RPMI7951 (cell line): ENCODE measurements at places on chromosomes 6 and 20. TPM values are rescaled to one million over a fixed set of nuclear protein-coding genes. Genes with fewer than 3 reads are reported as not detected.

DNA sequence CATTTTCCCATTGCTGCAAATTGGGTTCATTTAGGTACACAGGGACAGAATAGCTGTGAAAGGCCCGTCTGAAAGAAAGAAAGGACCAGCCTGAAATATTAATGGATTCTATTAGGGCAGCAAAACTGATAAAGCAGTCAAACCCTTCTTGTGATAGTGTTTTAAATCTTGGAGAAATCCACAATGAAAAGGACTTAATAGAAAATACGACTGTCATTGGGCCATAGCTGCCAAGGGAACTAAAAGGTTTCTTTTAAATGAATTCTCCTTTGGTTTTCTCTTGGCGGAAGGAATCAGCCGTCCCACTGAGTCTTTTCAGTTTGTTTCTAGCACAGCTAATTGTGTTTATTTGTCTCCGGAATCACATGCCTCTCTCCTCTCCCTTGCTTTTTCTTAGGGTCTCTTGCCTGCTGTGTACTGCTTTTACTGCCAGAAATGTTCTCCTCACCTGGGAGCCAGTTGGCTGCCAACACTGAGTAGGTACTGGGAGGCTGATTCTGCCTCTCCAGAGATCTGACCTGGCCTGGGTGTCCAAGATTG lies 11.3 kb downstream of the PAQR8 start:
- DNase-seq: no peak

DNA sequence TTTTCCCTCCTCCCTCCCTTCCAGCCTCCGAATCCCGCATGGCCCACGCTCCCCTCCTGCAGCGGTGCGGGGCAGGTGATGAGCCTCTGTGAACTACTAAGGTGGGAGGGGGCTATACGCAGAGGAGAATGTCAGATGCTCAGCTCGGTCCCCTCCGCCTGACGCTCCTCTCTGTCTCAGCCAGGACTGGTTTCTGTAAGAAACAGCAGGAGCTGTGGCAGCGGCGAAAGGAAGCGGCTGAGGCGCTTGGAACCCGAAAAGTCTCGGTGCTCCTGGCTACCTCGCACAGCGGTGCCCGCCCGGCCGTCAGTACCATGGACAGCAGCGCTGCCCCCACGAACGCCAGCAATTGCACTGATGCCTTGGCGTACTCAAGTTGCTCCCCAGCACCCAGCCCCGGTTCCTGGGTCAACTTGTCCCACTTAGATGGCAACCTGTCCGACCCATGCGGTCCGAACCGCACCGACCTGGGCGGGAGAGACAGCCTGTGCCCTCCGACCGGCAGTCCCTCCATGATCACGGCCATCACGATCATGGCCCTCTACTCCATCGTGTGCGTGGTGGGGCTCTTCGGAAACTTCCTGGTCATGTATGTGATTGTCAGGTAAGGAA lies at the start of gene OPRM1:
Gene OPRM1, plus strand, starts transcription at position 10 of the 612 bp plus-strand sequence. Its CDS starts 305 bp downstream, at position 315.
- peak; percentile 5 for DNase-seq

DNA sequence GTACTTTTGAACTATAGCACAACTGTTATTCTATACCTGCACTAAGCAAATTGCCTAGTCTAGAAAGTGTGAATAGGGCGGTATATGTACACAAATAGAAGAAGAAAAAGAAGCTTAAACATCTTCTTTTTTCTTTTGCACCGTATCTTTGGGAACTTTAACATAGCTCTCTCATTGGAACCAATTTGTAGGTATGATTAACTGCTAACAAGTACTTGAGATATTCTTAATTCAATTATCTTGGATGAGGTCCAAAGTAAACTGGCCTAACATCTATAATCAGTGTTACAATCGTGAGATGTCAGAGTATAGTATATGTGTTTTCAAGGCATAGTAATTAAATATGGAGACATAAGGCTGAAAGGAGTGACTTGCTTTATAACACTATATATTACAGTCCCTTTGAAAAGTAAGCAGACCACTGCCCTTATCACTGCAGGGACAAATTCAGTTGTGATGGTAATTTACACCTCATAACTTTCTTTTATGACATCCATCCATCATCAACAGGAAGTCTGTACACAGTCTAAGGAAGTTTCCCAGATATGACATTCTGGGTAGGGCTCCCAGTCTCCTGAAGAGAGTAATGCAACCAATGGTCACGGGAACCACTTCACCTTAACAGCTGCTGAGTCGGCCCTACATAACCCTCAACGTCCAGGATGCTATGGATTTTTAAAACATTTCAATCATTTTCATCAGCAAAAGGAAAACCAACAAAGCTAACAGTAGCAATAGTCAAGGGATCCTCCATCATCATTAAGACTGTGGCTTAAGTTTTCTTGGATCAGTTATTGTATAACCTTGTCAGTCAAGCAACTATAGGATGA lies 37.6 kb downstream of the NKAIN2 start:
- DNase-seq: no peak

- DNase-seq: no peak
Measured at GRCh38 chr6:131015025-131015591, 47.9 kb downstream of the EPB41L2 start.

- peak; percentile 97 for DNase-seq
Measured at GRCh38 chr6:30744054-30744805, at the start of gene IER3. TSS of gene IER3 (minus strand) at chr6:30744547. CDS start at chr6:30744518, 29 bp downstream.

BPIFB2 gene
- not detected in 2 replicates for total RNA-seq

HEBP2 gene
- 24.8 and 37.3 TPM in 2 replicates for total RNA-seq

DNA sequence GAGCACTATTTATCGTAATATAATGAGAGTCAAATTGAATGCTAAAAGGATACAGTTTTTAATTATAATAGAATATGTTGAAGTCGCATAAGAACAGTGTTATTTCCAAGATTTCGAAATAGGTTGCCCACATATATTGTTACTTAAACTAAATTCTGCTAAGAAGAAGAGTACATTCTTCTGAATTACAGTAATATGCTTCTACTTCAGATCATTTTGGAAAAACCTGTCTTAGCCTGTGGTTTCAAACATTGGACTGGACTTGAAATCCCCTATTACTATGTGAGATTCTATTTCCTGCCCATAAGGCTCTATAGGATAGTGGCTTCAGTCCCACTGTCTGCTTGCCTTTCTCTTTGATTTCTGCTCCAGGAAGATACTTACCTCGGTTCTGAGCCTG lies 137.2 kb downstream of the B3GAT2 start:
- no peak for DNase-seq

SOX18 gene
- total RNA-seq: 0.12 and 0.20 TPM in 2 replicates

DNA sequence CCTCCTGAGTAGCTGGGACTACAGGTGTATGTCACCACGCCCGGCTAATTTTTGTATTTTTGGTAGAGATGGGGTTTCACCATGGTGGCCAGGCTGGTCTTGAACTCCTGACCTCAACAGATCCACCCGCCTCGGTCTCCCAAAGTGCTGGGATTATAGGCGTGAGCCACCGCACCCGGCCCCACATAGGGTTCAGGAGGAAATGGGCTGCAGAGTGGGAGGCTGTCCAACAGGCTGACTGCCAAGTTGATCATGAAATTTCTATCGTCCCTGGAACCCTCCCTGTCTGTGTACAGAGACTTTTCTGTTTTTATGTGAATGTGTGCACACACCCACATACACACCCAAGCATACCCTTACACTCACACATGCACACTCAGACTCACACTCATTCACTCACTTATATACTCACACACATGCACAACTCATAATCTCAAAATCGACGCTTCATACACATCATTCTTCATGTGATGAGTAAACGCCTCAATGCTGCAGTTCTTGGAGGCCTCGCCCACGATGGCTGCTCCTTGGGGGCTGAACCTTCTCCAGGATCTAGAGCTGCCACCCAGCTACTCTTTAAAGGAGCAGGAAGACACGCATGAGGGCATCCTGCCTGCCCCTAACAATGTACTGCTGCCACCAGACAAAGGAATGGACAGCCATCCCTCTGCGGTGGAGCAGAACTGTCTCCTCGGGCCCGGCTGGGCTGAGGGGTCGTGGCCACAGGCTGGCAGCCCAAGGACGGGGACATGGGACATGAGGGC lies 35.6 kb downstream of the SUN5 start:
- no peak for DNase-seq

TRIM40 gene
- total RNA-seq: not detected in 2 replicates

E2F1 gene
- total RNA-seq: 28.7 and 33.3 TPM in 2 replicates

DNA sequence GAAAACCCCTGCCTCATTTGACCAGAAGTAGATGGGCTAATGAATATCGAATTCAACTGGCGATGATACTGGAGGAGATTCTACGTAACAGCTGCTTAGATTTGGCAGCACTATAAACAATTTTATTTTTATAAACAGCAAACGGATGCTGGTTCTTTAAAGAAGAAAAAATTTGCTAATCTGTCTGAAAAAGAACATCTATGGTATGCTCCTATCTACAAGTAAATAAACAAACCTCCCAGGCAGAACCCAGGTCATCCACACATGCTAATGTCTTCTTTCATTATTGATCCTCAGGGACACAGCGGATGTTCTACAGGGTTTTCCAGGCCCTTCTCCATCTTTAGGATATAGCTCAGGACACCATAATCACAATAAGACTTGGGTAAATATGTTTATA lies 291.3 kb downstream of the ALDH8A1 start:
- DNase-seq: no peak

GRCh38 chr20:19777315-19777714 lies 19.3 kb downstream of the RIN2 start:
- no peak for DNase-seq

HCRTR2 gene
- 0.20 and 0.24 TPM in 2 replicates for total RNA-seq

DNA sequence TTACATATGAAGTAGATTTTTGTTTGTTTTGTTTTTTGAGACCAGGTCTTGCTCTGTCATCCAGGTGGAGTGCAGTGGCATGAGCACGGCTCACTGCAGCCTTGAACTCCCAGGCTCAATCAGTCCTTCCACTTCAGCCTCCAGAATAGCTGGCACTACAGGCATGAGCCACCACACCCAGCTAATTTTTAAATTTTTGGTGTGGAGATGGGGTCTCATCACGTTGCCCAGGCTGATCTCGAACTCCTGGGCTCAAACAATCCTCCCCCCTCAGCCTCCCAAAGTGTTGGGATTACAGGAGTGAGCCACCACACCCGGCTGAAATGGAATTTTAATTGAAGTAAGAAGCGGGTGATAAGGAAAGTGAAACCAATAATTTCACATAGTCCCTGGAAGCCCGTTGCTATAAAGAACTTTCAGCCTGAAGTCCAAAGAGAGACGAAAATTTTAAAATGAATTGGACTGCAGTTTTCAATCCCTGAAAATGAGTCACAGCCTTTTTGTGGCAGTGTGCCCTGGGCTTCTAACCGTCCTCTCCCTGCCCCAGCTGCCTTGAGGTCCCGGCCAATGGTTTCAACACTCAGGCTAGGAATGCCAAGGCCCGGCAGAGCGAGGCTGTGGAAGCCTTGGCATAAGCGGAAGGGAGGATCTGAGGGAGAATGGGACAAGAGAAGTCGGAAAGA lies 757 bp downstream of the RAET1E start:
- peak; percentile 96 for DNase-seq

GCNT2 gene
- total RNA-seq: 6.2 and 7.9 TPM in 2 replicates

DNA sequence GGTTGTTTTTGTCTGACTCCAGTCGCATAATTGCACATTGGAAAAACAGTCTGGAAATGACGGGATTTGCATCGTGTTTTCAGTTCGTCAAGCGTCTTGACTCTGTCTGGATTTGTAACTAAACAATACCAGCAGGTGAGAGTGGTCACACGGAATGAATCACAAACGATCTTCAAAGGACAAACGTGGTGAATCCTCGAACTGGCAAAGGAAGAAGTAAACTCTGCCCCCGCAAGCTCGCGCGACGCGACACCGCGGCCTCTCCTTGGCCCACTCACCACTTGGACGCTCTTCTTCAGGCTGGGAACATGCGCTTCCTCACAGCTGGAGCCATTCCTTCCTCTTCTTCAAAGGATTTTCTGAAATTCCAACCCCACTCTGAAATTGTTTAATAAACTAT lies 352.6 kb downstream of the THBS2 start:
- DNase-seq: no peak

GRCh38 chr6:62612471-62612870 lies 326.4 kb upstream of the KHDRBS2 start:
- no peak for DNase-seq

- DNase-seq: peak; percentile 100
Measured at GRCh38 chr20:1415667-1416468, 23.0 kb upstream of the FKBP1A start.

- DNase-seq: no peak
Measured at GRCh38 chr6:144478483-144478882, 193.3 kb downstream of the UTRN start.

CST4 gene
- not detected in 2 replicates for total RNA-seq

- no peak for DNase-seq
Measured at GRCh38 chr6:30113841-30114240, 951 bp upstream of the TRIM31 start.

DNA sequence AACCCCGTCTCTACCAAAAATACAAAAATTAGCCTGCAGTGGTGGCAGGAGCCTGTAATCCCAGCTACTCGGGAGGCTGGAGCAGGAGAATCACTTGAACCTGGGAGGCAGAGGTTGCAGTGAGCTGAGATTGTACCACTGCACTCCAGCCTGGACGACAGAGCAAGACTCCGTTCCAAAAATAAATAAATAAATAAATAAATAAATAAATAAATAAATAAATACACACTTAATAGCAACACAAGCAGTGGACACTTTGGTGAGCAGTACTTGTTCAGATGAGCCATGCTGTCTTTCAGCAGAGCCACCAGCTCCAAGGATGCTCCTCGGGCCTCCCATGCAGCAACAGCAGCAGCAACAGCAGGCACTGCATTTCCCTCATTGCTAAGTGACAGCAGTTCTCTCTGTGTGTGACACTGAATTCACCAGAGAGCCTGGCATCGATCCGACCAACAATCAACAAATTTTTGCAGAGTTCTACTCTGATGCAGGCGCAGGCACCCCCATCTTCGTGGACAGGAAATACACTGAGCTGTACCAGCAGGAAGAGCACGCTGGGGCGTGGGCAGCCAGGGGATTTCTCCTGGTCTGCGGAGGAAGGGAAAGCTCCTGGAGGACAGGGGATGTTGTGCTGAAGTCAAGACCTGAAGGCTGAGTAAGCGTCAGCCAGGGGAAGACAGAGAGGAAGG lies 54.0 kb upstream of the SNX9 start:
- DNase-seq: no peak

GRCh38 chr20:33279261-33279910 lies 3.6 kb upstream of the BPIFB1 start:
- peak; percentile 16 for DNase-seq

DNA sequence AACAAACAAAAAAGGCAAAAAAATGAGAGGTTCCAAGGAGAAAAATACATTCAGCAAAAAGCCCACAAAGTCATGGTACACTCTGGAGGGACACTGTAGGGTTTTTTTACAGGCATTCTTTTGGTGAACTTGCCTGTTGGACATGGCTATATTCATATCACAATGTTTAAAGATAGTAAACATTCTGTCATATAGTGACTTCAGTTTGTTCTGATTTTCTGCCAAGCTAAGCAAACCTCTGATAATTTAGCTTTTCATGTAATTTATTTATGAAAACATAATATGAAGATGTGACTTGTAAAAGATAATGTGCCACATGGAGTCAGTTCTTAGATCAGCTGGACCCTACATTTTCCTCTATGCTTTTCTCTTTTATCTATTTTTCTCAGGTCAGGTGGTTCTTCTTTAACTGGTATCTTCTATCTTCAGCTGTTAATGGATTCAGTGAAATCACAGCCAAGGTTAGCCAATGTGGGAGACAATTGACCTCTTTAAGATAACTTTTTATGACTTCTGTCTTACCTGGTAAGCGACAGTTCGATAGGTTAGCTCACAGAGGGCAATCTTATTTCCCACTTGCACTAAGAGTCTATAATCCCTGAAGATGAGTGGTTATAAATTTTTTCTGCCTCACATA lies 87.9 kb downstream of the ADGRB3 start:
- no peak for DNase-seq

POLR3F gene
- 28.7 and 29.7 TPM in 2 replicates for total RNA-seq
